Right renal pelvis (tissue), 4 donors: ENCODE measurements at places on chromosomes 2 and 18.
A peak's percentile ranks its signal among the peaks of the same experiment; 100 is the strongest.

DNA sequence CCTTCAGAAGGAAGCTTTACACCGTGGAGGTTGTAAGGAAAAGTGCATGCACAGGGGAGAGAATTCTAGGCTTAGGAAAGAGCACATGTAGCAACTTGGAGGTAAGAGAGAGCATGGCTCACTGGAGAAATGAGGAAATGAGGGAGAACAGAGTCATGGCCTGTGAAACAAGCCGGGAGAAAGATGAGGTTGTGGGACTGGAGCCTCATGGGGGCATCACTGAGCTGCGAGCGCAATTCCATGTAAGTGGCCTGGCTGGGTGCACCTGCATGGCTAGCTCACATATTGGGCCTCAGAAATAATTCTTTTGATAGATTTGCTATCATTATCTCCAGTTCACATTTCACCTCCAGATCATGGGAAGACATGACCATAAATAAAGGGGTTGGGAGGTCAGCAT, 785.5 kb upstream of the RAB6C start:
- no peak for DNase-seq

- DNase-seq: no peak
Measured at GRCh38 chr2:106991866-106992265, 105.9 kb upstream of the ST6GAL2 start.

GRCh38 chr18:43789234-43790000, 512.1 kb upstream of the SYT4 start:
- DNase-seq: no peak

GRCh38 chr2:46574457-46575355, 95.3 kb downstream of the TMEM247 start:
- no peak for DNase-seq

DNA sequence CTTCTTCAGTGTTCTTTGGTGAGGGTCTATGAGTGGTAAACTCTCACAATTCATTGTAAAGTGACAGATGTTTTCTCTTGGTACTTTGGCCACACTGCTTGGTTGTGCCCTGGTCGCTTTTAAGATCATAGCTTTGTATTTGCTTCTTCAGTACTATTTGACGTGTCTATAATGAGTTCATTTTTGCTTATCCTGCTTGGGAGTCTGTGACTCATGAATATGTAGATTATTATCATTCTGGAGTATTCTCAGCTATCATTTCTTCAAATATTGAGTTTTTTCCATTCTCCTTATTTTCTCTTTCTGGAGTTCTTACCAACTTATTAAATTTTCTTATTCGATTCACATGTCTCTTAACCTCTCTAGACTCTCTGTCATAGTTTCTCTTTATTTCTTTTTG, 73.0 kb upstream of the HS6ST1 start:
- no peak for DNase-seq

DNA sequence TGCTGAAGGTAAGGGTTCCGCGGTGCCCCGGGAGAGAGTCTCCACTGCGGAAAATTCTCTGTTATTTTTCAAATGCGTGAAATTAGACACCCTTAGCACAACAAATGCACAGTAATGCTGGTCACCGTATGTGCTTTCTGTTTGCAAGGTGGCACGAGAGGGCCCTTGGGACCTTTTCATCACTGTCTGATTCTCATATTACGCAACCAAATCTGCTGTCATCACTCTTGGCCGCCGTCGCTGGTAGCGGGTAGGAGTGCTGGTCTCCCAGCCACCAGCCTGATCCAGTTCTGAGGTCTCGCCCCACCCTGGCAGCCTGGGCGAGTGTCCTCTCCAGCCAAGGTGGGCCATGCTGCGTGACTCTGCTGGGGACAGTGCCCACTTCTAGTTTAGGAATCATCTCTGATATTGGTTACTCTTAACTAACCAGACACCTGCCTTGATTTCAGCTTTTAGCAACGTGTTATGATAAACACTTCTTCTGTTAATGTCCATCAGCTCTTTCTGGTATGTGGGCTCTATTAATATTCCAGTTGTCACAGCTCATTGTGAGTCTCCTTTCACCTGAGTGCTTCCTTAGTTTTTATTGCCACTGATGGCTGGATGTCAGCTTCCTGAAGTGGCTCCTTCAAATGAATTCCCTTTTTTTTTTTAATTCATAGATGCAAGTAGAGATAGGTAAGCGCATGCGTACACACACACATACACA, 199.4 kb downstream of the GBX2 start:
- DNase-seq: no peak

- DNase-seq: no peak
Measured at GRCh38 chr18:50099725-50100407, 95.1 kb downstream of the MYO5B start.

GRCh38 chr18:59983506-59983905, 83.7 kb downstream of the PMAIP1 start:
- DNase-seq: no peak

DNA sequence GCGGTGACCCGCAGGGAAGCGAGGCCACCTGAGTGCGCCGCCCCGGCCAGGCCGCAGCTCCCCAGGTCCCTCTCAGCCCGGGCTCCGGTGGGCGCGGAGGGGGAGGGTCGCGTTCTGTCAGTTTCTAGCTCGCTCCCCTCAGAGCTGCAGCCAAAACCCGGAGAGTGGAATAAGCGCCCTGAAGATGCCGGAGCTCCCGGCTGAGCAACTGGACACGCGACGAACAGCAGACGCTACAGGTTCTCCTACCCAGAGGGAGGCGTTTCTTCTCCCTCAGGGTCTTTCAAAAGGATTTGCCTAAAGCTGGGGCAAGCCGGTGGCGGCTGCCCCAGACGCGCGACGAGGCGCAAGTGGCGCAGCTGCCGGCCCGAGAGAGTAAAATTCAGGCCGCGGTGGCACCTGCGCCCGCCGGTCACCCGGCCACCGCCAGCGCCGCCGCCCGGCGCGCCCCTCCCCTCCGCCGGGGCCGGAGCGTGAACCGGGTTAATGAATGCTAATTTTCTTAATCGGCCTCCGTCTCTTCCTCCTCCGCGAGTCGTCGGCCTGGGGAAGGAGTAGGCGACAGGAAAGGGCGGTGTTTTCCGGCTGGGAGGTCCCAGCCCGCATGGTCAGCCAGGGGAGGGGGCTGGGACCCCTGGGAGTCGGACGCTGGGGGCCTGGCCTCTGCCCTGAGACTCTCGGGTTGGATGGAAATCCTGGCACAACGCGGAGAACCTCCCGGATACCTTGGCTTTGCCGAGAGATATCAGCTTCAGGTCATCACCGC, 845 bp upstream of the CDC42EP3 start:
- DNase-seq: peak; percentile 89

- no peak for DNase-seq
Measured at GRCh38 chr2:128911276-128911675, 592.6 kb upstream of the HS6ST1 start.

DNA sequence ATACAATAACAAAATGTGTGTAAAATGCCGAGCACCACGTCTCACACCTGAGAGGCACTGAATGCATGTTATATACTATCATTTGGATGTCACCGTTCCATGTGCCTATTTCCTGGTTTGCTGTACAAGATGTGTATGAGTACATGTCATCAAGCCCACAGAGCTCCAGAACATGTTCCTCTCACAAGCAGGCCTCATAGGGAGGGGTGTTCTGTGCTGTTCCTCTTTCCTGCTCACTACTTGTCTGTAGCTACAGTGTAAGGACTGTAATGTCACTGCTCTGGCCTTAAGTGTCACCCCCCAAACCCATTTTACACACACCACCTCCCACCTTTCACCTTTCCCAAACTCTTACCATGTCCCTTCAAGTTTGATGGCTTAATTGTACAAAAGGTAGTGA, 1.8 kb downstream of the AFF3 start:
- DNase-seq: no peak

- no peak for DNase-seq
Measured at GRCh38 chr2:42979870-42980763, 187.7 kb upstream of the HAAO start.

DNA sequence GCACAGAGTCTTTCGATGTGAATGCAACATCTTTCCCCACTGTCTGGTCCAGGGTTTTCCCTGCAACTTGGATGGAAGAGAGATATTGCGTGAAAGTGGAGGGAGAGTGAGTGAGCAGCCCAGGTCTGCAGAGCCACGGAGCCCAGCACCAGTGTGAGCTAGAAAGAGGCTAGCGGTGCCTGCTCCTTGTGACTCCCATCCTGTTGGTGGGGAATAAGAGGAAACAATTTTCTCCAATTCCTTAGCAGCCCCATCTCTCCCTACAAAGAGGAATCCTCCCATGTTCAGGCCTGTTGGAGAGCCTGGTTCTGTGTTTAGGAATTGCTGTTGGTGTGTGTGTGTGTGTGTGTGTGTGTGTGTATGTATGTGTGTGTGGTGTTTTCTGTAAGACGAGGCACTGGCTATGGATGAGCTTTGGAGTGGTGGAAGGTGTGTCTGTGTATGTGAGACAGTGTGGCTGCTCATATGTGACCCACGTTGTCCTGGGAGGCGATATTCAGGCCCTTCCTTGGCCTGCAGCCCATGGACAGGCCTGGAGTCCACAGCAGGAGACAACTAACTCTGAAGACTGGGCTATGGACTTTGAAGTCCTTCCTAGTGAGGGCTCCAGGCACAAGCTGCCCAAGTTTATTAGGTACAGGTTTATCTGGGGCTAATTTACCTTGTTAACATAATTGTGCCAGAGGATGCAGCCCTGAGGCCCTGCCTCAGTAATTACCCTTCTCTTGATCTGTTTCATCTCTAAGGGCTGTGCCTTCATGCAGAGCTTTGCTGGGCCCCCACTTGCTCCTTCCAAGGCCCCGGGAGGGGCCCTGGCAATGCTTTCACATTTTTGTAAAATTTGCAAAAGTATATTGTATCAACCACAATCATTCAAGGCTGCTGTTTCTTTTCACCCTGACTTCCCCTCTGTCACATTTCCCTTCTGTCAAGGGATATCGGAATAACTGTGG, 88.6 kb upstream of the HAAO start:
- DNase-seq: no peak

- no peak for DNase-seq
Measured at GRCh38 chr2:203412546-203413331, 84.5 kb downstream of the ABI2 start.

- DNase-seq: no peak
Measured at GRCh38 chr2:169007356-169007755, 23.8 kb downstream of the ABCB11 start.

- no peak for DNase-seq
Measured at GRCh38 chr2:30145826-30146336, 926 bp upstream of the YPEL5 start.

DNA sequence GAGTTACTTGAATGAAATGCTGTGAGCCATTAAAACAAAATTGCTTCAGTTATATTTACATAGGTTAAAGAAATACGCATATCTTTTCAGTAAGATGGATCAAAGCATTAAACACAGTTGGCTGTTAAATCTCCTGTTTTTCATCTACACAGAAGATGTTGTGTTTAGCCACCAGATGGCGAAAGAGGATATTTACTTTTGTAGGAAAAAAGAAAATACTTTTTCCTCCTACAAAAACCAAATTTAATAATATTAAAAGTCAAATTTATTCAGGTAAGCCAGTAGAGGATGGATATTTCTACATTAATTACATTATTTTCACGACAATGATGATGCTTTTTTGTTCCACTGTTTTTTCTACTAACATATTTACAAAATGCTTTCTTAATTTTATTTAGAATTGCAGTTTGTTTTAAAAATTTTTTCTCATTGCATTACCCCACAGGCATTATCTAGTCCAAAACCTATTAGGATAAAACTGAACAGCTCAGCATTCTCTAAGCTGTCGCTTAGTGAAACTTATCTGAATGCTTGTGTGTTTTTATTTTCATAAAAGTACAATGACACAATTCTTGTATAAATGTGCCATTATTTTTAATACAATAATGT, 173.7 kb downstream of the ASXL3 start:
- DNase-seq: no peak

GRCh38 chr2:157890969-157891642, 15.0 kb upstream of the ACVR1 start:
- no peak for DNase-seq

DNA sequence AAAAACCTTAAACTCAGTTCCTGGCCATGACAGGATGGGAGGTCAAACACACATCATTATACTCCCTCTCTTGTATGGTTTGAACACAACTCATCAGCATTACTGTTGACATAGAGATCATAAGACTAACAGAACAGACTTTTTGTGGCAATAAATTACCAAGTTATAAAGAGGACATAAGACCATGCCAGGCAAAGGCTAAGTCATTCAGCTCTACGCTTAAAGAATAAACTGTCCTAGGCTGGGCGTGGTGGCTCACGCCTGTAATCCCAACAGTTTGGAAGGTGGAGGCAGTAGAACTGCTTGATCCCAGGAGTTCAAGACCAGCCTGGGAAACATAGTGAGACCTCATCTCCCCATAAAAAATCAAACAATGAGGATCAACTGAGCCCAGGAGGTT, 16.4 kb downstream of the NLRC4 start:
- DNase-seq: no peak

DNA sequence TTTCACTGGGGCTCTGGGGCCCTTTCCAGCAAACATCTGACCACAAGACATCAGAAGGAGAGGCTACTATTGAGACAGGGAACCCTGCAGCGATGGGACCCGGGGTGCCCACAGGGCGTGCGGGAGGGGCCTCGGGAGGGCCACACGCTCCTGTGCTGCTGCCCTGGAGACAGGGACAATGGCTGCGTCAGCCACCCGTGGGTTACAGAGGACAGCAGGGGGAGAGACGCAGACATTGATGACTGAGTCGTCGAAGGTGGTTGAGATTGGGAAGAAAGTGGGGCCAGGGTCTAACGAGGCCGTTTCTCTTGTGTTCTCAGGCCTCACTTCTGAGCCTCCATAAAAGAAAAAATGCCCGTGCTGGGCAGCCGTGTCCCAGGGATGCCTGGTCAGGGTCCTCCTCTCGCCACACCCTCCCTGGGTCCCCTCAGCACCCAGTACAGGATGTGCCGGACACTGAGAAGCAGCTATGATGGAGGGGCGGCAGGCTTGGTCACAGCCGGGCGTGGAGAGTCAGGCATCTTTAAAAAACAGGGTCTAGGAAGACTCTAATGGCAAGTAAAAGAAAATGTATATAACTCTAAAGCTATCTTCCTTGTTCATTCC, 73.9 kb downstream of the NDUFA10 start:
- DNase-seq: no peak

DNA sequence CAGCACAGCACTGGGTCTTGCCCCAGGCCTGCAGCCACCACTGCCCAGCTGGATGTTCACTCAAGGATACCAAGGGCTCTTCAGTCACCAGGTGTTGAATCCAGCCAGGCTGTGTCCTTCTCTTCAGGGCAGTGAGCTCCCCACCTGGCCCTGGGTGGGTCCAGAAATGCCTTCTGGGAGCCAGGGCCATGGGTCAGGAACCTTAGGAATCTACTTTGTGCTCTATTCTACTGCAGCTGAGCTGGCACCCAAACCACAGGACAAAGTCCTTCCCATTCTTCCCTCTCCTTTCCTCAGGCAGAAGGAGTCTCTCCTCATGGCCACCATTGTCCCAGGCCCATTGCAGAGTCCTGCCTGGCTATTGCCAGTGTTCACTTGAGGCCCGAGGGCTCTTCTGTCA, 13.0 kb downstream of the STRADB start:
- DNase-seq: no peak

DNA sequence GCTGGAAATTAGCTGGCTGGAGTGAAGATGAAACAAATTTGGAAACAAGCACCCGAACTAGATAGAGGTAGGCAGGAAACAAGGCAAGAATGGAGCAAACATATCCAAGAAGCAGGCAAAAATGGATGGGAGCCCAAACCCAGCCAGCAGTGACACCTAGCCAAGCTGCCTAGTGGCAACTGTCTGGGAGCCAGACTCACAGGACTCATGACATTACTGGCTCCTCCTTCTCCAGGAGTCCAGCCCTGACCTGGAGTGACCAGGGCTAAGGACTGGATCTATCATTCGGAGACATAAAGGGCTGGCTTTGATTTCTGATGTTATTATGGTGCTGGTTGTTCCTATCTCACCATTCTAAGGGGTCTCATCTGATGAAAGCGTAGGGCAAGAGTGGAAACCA, 21.3 kb upstream of the ALK start:
- DNase-seq: no peak

- no peak for DNase-seq
Measured at GRCh38 chr2:128441341-128442052, 122.8 kb upstream of the HS6ST1 start.
